H1 (cell line): ENCODE measurements at places on chromosomes 2 and 18. TPM values are rescaled to one million over a fixed set of nuclear protein-coding genes. Genes with fewer than 3 reads are reported as not detected.
A peak's percentile ranks its signal among the peaks of the same experiment; 100 is the strongest.

The DNAH7 gene
- 0.07 and 0.21 TPM in 2 replicates for total RNA-seq

The FSHR gene
- not detected in 2 replicates for total RNA-seq

The GKN1 gene
- total RNA-seq, result not detected in 2 replicates

The DSC2 gene
- 39.3 and 39.7 TPM in 2 replicates for total RNA-seq

The LRATD1 gene
- total RNA-seq, result 2.3 and 2.4 TPM in 2 replicates

The PKDCC gene
- 48.0 and 49.9 TPM in 2 replicates for total RNA-seq

The TUBA3E gene
- total RNA-seq, result not detected in 2 replicates

The SOCS6 gene
- total RNA-seq, result 20.7 and 22.9 TPM in 2 replicates

The POTEE gene
- 0.30 and 0.34 TPM in 2 replicates for total RNA-seq

The OSBPL6 gene
- 5.6 and 7.2 TPM in 2 replicates for total RNA-seq

The CENPA gene
- 28.5 and 30.9 TPM in 2 replicates for total RNA-seq

- DNase-seq, result no peak
Measured at GRCh38 chr2:217972490-217972889, 30.3 kb downstream of the TNS1 start.

DNA sequence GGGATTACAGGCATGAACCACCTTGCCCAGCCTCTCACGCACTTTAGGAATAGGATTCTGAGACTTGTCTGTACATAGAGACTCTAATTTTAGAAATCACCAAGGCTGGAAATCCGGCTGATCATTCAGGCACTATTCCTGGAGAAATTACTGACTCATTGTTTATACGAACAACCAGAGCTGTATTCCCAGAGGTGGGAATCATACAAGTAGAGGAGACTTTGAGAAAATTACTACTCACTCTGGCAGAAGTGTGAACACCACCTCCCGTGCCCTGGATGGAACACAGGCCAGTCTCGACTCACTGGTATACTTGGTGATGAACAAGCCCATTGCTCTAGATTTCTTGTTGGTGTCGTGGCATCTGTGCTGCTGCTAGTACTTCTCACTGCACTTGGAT is 5.8 kb upstream of the ADNP2 start:
- DNase-seq, result no peak

GRCh38 chr2:152864601-152865149 is 146.3 kb downstream of the ARL6IP6 start:
- DNase-seq, result no peak

DNA sequence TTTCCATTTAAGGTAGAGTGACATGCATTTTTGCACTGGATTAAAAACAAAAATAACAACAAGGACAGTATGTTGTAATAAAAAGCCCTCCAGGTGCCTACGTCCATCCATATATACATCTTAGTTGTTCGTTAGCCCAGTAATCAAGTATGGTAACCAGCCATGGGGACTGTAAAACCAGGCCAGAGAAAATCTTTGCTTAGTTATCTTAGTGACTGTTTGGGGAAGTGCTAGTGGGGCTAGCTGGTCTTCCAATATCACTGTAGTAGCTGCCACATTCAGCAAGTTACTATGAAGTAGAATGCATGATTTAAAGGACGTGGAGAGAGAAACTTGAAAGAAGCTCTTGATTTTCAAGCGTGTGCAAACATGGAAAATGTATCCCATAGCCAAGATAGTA is 95.9 kb upstream of the STON1 start:
- no peak for DNase-seq

GRCh38 chr18:69401972-69402532 is 1.4 kb downstream of the DOK6 start:
- DNase-seq, result peak; percentile 54

DNA sequence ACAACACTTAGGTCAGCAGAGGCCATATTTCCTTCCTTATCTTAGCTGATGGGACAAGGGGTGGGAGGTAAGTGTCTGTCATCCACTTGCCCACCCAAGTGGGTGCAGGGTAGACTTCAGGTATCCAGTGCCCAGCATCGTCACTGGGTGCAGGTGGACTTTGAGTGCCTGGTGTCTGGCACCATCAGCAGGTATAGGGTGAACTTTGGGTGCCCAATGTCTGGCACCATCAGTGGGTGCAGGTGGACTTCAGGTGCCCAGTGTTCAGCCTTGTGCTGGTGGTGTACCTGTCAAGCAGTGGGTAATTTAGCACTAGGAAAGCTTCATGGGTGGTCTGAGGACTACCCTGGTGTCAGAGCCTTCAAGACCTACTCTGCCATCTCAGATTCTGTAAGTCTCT is 175.6 kb downstream of the SEPTIN10 start:
- no peak for DNase-seq

GRCh38 chr2:16215902-16216557 is 275.7 kb downstream of the MYCN start:
- DNase-seq, result no peak

GRCh38 chr2:172226244-172227061 is 123.8 kb upstream of the DLX2 start:
- DNase-seq, result no peak

DNA sequence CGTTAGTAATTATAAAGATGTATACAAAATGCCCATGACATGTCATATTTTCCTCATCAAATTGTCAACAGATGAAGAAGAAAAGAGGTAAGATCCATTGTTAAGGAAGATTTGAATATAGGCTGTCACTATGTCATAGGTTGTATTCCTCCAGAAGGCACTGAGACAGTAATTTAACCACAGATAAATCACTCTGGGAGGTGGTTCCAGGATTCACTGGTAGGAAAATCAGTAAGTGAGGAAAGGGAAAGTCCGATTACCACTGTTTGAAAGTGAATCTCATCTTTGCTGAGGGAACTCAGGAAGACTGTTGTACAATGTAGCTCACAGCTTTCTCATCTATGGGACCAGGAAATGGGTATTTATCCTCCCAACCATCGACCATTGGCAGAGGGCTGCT is 152.8 kb upstream of the TMEFF2 start:
- no peak for DNase-seq

DNA sequence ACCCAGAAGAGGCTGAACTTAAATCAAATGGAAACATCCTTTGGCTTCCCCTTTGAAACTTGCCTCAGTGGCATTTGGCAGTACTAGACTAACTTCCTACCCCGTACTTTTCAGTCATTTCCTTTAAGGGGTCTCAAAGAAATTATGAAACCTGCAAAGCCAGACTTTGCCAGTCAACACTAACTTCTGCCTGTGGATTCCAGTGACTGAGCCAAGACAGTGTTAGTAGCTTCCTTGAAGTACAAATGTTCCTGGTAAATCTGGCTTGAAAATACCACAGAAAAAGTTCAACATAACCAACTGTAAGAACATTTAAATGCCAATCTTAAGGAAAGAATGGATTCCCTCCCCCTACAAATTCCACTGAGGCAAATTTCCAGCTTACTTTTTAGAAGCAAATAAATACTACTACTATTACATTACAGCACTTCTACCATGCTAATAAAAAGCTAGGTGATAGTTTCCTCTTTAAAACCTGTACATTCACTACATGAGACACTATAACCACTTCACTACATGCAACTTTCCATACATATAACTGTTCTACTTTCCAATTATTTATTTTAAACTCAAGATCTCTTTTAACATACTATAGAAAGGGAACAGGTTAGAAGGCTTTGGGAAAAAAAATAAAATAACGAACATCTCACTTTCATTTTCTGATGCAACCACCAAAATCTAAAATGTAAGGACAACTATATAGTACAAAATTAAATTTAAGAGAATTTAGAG is 2.4 kb downstream of the PELI1 start:
- no peak for DNase-seq

DNA sequence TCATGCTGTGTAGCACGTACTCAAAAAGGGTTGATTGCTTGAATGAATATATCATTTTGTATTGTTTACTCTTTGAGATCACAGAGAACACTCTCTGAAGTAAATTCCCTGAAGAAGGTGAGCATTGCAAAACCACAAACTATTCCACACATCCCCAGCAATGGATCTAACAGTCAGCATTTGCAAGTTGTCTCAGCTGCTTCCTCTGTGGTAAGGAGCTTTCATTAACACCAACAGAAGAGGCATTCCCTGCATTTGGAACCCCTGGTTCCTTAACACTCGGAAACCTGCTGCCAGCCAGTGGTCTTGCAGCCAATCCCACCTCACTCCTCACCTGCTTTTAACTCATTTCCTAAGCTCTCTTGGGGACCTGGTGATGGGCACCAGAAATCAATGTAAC is 108.4 kb downstream of the IRS1 start:
- no peak for DNase-seq

DNA sequence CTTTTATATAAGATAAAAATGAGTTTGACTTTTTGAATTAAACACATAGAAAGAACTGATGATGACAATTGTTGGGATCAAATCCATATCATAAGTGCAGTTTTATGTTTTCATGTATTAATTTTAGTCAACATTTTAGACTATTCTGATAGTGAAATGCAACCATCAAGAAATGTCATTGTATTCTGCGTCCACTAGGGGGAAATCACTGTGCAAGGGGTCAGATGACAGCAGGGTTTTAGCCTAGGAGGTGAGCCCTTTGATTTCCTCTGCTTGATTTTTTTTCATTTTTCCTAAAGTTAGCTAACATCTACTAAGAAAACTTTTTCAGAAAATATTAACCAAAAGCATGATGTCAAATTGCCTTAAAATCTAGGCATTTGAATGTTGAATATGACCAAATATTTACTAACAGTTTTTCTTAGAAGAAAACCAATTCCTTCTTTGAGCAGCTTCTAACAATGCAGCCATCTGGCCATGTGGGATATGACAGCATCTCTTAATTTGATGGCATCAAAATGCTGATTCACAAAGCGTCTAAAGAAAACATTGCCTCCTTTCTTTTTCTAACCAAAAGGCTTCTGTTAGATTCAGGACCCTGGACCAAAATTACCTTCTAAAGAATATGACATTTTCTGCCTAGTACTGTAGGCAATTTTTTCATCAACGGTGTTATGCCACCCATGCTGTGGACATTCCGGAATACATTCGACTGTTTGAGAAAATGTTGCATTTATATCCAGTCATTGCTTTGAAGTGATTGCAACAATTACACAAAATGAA is 141.5 kb downstream of the SPHKAP start:
- no peak for DNase-seq

- DNase-seq, result no peak
Measured at GRCh38 chr18:22912835-22913234, 20.3 kb upstream of the RBBP8 start.

DNA sequence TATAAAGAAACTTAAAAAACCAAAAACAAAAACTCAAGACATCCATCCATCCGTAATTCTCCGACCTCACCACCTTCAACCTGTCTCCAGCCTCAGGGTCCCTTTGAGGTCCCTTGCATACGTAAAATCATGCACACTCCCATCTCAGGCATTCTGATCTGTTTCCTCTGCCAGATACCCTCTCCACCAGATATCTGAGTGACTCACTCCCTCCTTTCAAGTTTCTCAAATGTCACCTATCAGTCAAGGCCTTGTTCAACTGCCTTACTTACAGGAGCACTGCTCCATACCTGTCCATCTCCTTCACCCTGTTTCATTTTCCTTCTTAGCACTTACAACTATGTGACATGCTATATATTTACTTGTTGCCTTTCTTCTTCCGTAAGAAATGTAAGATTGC is 369.3 kb downstream of the NBAS start:
- no peak for DNase-seq

DNA sequence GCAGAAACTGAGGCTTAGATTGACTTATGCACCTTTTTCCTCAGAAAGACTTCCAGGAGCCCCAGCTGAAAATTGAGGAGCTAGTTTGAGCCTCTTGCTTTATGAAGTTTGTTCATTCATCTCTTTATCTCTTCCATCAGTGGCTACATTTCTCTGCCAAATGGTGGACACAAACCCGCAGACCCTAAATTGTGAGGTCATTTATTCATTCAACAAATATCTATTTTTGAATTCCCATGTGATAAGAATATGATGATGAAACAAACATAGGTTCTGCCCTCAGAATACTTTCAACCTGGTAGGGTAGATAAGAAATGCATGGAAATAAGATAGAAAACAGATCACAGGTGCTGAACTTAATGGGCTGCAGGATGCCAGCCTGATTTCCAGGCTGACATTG is 309.4 kb downstream of the TNS1 start:
- no peak for DNase-seq

DNA sequence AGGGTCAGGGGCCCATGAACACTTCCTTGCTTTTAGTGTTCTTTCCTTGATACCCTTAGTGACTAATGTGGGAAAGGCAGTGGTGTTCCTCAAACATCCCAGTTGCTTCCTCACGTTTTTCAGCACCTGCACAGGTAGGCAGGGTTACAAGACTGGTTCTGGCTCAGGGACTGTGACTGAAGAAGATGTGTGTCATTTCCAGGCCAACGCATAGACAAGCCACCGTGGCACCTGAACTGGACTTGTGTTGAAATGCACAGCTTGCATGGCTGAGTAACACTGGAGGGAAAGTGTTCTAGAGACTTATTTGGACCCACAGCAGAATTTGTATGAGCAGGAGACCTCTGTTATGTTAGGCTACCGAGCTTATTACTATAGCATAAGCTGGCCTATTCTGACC is 107.9 kb downstream of the SPOPL start:
- DNase-seq, result no peak

DNA sequence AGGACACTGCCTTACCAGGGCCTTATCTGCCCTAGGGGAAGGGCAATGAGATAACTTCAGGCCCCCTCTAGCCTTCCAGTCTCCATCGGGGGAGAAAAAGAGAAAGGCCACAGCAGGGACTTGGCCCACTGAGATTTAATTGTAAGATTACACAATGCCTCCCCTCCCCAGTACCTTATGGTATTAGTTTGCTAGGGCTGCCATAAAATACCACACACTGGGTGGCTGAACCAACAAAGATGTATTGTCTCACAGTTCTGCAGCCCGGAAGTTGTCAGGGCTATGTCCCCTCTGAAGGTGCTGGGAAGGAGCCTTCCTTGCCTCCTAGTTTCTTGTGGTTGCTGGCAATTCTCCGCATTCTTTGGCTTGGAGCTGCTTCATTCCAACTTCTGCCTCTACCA is 34.8 kb upstream of the SPATA3 start:
- DNase-seq, result no peak

DNA sequence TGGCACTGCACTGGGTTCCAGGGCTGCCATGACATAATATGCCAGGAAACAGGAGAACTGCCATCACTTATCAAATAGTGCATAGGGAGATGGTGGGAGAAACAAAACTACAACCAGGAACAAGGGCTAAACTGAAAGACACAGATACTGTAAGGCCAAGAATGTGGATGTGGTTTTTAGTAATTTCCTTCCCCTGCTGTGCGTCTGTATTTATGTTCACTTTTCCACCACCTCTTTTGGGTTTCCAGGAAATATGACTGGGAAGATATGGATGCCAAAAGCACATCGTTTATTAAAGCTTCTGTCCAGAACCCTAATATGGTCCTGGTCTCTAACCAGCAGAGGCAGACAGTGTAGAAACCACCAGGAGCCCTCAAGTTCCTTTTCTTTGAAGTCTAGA is 759.7 kb upstream of the FANCL start:
- DNase-seq, result no peak

GRCh38 chr2:206721256-206721920 is 3.2 kb upstream of the DYTN start:
- no peak for DNase-seq
